ENCODE measurements at places on chromosomes 12 and 14.

DNA sequence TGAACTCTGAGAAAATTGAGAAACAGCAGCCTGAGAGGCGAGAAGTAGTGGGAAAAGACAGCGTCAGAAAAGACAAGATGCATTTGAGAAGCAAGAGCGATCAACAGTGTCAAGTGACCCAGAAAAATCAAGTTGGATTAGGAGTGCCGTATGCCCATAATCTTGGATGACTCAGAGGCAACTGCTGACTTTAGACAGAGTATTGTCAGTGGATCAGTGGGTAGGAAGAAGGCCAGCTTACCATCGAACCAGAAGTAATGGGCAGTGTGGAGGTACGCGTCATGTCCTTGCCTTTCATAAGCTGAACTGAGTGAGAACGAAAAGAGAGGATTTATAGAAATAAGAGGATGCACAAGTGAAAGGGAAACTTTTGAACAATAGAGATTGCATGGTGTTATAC, 151.0 kb upstream of the NAV3 start:
- no peak for DNase-seq

- DNase-seq = no peak
Measured at GRCh38 chr12:57112492-57113294, 1.5 kb upstream of the STAT6 start.

DNA sequence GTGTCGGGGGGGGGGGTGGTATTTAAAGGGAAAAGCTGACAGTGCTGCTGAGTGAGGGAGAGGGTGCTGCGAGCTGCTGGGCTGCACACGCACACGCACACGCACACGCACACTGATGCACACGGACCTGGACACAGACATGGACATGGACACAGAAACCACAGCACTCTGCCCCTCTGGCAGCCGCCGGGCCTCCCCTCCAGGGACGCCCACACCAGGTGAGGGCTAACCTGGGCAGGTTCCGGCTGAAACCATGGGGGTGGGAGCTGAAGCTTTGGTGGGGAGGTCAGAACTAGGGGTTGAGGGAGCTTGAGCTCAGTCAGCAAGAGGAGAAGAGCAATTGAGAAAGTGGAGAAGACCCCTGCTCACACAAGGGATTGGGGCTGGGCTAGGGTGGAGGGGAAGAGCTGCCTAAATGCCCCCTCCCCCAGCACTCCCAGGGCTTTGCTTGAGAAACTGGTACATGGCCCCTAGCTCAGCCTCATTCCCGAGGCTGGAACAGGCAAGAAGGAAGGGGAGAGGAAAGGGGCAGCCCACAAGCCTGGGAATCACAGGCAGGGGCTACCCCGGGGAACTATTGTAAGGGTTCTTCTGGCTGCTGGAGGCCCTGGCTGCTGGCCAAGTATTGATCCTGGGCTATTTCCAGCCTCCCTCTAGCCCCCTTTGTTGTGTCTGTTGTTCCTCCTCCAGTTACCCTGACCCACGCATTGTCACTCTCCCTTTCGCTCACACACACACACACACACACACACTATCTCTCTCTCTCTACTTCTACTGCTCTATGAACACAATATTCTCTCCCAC, at the start of gene REM2:
Gene REM2, plus strand, starts transcription at position 50 of the 804 bp plus-strand sequence. Its CDS starts 66 bp downstream, at position 116.
- DNase-seq = no peak

DNA sequence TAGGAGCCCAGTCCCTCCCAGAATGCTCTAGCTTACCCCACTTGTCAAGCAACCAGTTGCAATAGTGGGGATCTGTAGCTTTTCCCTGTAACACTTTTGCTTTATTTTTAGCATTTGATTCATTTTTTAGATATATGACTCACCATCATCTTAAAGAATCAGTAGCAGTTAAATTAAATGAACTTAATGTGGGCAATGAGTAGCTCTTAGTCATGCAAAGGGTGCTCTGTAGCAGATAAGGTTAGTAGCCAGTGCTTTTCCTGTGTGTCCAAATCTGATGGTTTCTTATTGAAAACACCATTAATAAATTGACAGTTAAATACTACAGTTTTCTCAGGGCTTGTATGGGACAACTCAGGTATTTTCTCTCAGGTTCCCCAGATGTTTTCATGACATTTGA, 311.8 kb downstream of the RERGL start:
- no peak for DNase-seq

DNA sequence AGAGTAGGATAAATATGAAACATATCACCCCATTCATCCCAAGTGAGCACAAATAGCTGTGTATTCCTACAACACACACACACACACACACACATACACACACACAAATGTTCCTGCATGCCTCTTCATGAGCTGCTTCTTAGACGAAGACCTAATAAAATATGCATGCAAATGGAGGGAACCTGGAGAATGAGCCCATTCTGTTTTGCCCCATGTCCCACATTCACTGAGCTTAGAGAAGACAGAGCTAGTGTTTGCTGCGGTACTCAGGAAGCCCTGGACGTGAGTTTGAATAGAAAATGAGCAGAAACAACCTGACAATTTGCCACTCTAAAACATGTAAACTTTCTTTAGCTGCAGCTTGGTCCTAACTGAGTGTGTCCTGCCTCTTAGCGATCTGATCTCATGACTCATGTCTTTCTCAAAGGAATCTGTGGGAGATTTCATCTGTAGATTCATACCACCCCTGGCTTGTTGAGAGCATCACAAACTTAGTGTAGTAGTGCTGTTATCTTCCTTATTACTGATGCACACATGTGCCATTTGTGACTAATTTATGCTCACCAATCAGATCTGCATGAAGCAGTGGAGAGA, 86.8 kb downstream of the ITPR2 start:
- DNase-seq = no peak

DNA sequence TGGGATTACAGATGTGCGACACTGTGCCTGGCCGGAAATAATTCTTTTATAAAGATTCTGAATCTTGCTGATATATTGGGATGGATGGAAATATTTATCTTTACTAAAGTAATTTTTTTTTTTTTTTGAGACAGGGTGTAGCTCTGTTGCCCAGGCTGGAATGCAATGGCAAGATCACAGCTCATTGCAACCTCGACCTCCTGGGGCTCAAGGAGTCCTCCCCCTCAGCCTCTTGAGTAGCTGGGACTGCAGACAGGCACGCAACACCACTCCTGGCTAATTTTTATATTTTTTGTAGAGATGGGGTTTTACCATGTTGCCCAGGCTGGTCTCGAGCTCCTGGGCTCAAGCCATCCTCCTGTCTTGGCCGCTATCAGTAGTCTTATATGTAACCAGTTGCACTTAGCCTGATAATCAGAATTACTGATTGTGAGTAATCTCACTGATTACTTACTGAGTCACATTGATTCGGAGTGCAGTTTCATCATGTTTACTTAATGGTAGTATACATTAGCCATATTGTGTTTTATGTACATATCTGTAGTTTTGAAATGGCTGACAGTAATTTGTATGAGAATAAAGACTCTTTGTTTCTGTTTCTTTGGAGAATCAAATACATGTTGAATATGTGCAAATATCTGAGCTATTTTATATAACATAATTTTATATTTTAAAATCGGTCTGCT, 50.4 kb upstream of the LRTM2 start:
- DNase-seq = no peak

Data from T-helper 22 cell (primary cell).